ENCODE measurements at places on chromosomes 13 and 19.

GRCh38 chr19:6279620-6279930, 200 bp downstream of the MLLT1 start:
- no peak for DNase-seq

DNA sequence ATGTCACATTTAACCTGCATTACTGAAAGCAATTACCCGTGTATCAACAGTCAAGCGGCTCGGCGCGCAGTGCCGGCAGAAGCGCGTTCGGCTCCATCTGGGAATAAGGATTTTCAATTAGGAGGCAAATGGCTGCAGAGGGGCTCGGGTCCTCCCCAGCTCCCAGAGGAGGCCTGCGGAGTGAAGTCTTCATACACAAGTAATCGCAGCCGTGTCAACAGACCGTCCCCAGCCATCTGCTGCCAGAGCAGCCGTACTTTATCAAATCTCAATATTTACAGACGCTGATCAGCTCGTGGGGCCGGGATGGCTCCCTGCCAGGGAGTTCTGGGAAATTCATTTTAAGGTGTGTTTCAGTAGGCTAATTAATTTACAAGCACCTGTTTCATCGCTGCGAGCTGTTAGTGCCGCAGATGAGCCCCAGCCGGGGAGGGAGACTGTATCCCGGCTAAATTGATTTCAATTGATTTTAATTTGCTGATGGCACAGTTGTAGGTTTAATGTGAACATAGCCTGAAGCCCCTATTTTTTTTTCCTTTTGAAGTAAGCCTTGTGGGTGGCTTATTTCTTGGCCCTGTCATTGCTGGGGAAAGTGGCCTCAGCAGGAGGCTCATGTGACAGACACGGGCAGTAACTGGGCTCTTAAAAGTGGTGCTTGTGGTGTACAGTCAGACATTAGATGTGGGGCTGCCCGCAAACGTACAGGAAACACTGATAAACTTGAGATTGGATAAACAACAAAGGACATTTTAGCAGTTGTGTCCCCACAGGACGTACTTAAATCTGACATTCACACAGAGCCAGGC, 252.7 kb downstream of the TEX29 start:
- peak; percentile 99 for DNase-seq

GRCh38 chr13:44402899-44403445, 29.3 kb downstream of the SERP2 start:
- no peak for DNase-seq

GRCh38 chr13:97696921-97697320, 256.6 kb upstream of the IPO5 start:
- no peak for DNase-seq

DNA sequence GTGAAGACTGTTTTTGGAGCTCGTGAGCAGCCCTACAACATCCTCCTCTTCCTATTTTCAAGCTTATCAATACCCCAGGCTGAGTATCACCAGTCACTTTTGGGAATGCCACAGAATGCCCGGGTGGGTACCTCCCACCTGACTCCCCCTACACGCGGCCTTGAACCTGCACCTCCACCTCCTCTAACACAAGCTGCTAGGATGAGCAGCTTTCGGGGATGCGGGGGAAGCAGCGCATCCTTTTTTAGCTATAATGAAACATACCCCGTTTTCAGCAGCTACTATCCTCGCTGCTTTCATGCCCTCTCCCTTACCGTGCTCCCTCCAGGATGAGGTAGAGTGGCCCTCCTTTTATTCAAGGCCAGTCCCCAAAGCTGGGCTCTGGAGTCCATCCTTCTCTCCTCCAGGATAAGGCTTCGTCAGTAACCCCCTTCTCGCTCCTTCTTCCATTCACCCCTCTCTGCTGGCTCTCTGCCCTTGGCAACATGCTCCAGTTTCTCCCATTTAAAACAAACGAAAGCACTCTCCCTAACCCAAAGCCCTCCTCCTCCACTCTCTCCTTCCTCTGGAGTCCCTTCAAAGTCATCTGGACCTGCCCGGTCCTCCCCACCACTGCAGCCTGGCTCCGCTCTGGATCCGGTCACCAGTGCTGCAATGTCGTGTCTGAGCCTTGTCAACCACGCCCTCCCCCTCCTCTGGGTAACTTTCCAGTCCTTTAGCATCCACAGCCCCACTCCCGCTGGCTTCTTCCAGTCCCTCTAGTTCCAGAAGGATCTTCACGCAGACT, 55.3 kb downstream of the STK24 start:
- DNase-seq: no peak

- DNase-seq: no peak
Measured at GRCh38 chr19:57319869-57320179, 448 bp upstream of the ZNF543 start.

DNA sequence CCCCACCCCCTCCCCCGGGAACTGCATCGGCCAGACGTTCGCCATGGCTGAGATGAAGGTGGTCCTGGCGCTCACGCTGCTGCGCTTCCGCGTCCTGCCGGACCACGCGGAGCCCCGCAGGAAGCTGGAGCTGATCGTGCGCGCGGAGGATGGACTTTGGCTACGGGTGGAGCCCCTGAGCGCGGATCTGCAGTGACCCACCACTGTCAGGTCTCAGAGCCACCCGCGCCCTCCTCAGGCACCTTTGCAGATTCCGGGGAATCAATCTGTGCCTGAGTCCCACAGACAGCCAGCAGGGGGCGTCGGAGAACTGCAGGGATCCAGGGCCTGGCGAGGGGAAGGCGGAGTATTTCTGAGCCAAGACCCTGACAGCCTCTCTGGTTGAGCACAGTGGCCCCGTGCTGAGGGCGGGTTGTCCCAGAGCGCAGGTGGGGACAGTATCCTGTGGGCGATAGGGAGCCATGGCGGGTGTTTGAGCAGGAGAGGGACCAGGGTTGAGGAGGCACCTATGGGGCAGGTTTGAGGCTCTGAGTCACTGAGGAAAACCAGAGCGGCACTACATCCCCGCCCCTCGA, 30.4 kb upstream of the CYP4F8 start:
- peak; percentile 4 for DNase-seq

- no peak for DNase-seq
Measured at GRCh38 chr13:113746143-113746525, 12.9 kb upstream of the TMEM255B start.

- no peak for DNase-seq
Measured at GRCh38 chr13:26742691-26743358, 17.8 kb downstream of the GPR12 start.

DNA sequence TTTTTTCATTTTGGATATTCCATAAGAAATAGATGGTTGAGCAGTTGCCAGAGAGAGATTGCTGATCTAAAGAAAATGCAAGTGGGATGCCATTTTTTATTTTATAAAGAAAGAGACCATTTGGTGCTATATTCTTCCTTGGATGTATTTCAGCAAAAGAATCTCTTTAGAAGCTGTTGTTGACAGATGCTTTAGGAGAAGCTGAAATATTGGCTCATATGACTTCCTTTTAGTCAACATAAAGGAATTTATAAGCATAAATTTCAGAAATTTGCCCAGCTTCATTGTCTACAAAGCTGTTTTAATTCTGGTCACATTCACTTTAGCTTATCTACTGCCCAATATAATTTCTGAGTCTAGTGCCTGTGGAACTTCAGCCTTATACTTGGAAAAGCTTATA, 36.9 kb downstream of the POLR1D start:
- DNase-seq: no peak

DNA sequence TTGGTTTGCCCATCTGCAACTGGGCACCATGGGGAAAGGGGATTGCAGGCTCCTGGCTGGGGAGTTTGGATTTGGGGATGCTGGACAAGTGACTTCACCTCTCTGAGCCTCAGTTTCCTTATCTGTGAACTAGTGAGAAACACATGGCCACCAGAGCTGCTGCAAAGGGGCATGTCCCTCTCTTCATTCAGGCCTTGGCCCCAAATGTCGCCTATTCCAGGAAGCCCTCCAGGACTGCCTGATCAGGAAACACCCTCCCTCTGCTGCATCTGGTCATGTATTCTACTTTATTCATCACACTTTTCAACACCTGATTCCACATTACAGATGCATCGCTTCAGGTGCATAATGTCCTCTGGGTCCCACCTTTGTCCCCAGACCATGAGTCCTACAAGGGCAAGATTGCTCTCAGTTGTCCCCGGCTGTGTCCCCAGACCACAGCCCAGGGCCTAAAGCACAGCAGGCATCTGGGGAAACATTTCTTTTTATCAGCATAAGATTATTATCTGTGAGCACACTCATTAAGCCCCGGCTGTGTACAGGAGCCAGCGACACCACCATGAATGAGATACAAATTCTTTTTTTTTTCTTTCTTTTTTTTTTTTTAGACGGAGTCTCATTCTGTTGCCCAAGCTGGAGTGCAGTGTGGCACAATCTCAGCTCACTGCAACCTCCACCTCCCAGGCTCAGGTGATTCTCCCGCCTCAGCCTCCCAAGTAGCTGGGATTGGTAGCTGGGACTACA, 37.5 kb downstream of the ARRDC2 start:
- DNase-seq: no peak

DNA sequence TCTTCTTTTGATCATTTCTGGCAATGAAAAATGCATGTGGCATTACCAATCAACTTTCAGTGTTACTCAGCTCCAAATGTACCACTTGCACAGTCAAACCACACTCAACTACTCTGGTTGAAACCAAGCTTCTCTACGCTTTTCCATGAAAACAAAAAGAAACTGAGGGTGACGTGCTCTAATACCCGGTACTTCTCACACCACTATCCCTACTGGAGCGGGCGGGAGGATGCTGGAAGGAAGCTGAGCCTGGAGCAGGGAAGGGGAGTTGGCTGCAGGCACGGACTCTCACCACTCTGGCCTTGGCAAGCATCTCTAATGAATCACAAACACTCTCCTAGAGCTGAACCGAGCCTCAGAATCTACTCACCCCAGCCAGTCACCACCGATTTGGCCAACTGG, 48.2 kb downstream of the STK24 start:
- no peak for DNase-seq

- no peak for DNase-seq
Measured at GRCh38 chr13:41811588-41812021, 149.3 kb downstream of the VWA8 start.

GRCh38 chr13:78033509-78033908, 114.9 kb upstream of the EDNRB start:
- DNase-seq: no peak

DNA sequence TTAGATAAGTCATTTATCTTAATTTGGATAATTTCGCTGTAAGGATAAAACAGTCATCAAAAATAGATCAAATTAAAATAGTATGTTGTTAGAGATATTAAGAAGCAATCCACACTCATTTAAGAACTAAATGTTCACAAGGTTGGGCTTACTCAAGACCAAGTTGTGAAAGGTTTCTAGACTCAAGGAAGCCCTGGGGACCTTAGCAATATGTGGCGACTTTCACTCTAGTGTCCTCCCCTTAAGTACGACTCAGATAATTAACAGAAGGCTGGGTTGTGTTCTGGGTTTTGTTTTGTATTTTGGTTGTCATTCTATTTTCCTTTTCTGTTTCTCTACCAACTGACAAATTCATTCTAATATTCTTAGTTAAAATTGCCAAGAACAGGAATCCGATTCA, 1008.0 kb downstream of the PCDH9 start:
- no peak for DNase-seq

DNA sequence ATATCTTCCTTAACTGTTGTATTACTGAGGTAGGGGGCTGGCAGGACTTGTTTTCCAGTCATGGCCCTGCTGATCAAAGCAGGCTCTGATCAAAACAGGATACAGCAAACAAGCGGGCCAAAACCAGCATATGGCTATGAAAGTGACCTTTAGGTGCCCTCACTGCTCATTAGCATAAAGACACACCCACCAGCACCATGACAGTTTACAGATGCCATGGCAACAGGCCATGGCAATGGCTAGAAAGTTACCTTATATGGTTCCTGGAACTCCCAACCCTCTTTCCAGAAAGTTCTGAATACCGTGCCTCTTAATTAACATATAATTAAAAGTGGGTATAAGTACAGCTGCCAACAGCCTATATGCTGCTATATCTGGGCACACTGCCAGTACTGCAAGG, 551.4 kb upstream of the SGCG start:
- no peak for DNase-seq

GRCh38 chr19:5093297-5093928, 124.5 kb downstream of the KDM4B start:
- DNase-seq: no peak

- DNase-seq: no peak
Measured at GRCh38 chr19:2883686-2884439, 16.7 kb downstream of the ZNF556 start.

DNA sequence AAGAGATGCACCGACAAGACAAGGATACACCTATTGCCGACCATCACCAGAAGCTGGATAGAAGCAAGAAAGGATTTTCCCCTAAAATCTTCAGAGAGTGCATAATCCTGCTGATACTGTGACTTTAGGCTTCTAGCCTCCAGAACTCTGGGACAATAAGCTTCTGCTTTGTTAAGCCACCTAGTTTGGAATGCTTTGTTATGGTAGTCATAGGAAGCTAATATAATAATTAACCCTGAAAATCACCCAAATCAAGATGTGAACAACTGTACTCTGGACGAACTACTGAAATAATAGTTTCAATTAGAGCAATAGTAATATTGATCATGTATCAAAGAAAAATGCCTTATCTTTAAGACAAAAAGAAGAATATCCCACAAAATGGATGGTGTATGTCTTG, 524.6 kb downstream of the EFNB2 start:
- no peak for DNase-seq

DNA sequence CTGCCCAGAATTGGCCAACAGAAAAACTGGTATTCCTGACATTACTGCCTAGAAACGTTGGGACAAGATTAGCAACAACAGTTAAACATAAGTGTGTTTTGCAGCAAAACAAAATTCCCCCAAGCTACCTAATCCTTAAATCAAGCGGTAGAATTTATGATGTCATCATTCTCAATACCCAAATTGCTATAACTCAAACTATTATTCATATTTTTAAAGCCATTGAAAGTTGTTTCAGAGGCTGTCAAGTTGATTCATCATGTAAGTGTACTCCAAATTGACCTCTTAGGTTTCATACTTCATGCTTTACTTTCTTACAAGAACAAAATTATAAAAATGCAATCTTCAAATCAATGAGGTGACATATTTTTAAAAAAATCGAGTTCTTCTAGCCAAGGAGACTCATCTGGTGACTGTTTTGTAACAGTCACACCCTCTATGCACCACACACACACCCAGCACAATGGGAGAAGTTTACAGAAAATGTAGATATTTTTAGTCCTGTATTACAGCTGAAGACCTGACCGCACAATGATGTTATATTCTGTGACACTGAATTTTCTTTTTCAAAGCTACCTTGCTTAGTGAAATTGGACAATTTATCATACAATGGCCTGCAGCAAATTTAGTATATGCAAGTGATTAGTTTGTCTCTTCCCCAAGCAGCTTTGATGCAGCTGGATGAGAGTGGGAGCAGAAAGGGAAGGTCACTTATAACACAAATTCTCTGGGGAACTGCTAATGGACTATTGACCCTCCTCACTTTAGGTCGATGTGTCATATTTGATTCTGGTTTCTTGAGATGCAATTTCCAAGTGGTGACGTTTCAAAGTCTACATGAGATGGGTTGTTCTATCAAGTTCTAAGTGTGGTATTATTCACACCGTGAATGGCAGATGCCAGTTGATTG, 345.3 kb upstream of the OBI1 start:
- DNase-seq: no peak

- no peak for DNase-seq
Measured at GRCh38 chr13:46165485-46166223, 16.3 kb downstream of the LCP1 start.
